ENCODE measurements at places on chromosomes 2 and 18.

GRCh38 chr2:233329489-233330135 lies 22.0 kb downstream of the SAG start:
- DNase-seq, result no peak

- DNase-seq, result no peak
These were observed 40.2 kb downstream of the MYOM1 start for GRCh38 chr18:3179430-3180089.

DNA sequence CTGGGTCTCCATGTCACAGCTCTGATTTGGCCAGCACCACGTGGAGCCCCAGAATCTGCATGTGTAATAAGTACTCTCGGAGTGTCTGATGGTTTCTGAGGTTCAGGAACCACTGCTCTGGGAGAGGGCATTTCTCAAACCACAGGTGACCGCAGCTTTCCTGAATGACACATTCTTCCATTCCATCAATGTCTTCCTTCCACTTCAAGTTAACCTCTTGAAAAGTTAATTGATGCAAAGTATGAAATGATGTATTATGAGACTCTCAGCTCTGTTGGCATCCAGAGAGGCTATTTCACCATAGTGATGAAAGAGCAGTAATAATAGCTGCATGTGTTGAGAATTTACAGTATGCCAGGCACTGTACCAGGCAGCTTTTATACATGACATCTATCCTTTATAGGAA lies 61.3 kb upstream of the CRIM1 start:
- DNase-seq, result no peak

- DNase-seq, result no peak
These were observed 517.2 kb upstream of the ACVR2A start for GRCh38 chr2:147327613-147328012.

GRCh38 chr2:37405781-37406180 lies 61.4 kb downstream of the QPCT start:
- no peak for DNase-seq

- DNase-seq, result no peak
These were observed 479.1 kb upstream of the NRXN1 start for GRCh38 chr2:51511002-51511401.

GRCh38 chr2:26521913-26522180 lies 43.9 kb upstream of the OTOF start:
- DNase-seq, result peak; percentile 86

GRCh38 chr2:232338759-232339106 lies 39.8 kb upstream of the ALPP start:
- DNase-seq, result peak; percentile 3

DNA sequence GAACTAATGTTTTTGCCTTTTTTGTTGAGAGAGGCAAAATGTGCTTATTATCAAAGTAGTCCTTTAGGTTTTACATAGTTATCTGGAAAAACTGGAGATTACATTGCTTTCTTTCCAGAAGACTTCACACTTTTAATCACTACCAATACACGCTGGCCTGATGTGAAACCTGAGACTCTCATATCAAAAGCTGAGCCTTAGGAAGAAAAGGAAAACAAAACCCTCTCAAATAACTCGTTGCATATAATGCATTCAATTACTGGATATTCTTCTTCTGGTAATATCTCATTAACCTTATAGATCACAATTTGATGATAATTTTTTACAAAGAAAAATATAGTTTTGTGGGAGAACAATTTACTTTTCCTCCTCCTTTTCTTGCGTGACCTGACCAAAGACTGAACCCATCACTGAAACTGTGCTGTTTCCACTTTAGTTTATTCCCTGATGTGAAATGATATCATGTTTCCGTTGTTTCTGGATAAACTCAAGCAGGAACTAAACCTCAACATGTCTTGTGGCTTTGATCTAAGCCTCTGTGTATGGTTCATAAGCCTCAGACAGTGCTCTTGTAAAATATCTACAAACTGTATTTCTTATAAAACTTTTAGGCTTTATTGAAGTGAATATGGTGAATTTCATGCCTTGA lies 332.4 kb downstream of the GULP1 start:
- DNase-seq, result no peak

- no peak for DNase-seq
These were observed 146.5 kb downstream of the TRIM43 start for GRCh38 chr2:95738301-95738700.

DNA sequence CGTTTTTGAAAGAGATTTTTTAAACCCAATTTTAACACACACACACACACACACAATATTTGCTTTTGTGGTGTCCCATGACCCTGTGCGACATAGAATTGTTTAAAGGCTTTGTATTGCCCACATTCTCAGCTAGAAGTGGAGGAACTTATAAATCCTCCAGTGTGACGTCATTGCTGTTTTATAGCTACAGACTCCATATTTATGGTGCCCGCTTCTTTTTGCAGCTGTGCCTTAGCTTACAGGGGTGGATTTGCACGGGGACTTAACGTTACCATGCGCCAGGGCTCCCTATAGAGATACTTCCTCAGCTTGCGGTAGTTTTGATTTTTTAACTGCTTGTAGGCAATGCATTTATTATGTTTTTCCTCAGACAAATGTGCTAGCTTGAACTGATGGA lies 101.9 kb upstream of the SMIM21 start:
- no peak for DNase-seq

DNA sequence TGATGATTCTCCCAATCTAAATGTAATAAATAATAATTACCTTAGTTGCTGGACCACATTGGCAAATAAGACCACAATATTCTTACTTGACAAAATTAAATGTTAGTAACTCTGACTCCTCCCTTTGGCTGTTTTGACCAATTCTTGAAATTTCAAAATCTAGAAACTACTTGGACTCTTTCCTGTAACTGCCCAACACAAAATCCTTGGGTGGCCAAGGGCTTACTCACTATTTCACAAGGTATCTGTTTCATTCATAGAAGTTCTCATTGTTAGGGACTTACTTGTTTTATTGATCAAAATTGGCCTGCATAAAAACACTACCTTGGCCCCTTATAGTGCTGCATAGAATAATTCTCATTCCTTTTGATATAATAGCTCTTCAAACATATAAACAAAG lies 19.4 kb downstream of the CDH20 start:
- DNase-seq, result no peak

- no peak for DNase-seq
These were observed 42.7 kb downstream of the RAB31 start for GRCh38 chr18:9750606-9751304.

DNA sequence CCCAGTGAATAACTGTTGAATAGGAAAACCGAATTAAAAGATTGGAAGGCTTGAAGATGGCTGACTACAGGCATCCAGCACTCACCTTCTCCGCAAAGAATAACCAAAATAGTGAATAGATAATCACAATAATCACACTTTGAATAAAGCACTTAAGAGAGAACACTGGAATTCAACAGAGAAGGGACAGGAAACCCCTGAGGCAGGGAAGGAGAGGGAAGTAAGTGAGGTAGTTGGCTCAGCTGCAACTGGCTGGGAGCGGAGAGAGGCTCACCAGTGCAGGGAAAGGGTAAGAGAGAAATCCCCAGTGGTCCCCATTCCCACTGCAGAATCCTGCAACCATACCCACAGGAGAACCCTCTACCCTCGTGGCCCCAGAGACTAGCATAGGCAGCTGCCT lies 246.6 kb upstream of the NCKAP5 start:
- no peak for DNase-seq

DNA sequence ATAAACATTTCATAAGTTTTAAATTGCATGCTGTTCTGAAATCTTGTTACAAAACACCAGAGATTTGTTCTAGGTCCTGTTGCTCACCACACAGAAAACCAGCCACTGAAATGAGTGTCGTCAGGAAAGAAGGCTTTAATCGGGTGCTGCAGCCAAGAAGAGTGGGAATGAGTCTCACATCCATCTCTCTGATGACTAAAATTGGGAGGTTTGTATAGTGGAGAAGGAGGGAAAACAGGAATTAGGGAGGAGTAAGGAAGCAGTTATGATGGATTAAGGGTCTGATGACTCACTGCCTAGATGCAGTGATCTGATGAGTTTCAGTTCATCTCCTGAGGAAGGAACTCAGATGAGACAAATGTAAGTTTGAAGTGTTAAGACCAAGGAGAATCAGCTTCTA lies 42.1 kb upstream of the GPR39 start:
- no peak for DNase-seq

Measured in WERI-Rb-1 (cell line).